ENCODE measurements at places on chromosomes 1 and 21.

DNA sequence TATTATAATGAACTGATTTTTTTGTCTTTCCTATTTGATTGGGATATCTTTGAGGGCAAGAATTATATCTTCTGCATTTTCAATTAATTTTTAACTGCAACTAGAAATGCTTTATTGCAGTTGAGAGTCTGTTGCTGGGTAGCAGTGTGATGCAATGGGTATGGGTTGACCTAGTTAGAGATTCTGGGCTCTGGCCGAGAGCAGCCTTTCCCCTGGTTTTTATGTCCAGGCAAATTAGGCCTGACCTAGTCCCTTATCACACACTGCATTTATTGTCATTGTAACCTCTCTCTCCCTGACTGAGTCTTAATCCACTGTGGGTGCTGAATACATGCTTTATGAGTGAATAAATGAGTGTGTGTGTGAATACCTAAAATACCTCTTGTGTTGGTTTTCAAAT lies 206.4 kb upstream of the PTGFR start:
- H3K27ac ChIP-seq = no peak overlapping the region
- no peaks in the 10 kb centered on the region for H3K27me3 ChIP-seq
- H3K4me3 ChIP-seq = no peak overlapping the region
- H3K36me3 ChIP-seq = no peaks in the 10 kb centered on the region
- DNase-seq = no peak

- H3K4me1 ChIP-seq = peaks cover 13% of the 10 kb centered on the region
- H3K4me3 ChIP-seq = peak overlapping the region; percentile 98
- no peaks in the 10 kb centered on the region for H3K27me3 ChIP-seq
- DNase-seq = no peak
- H3K36me3 ChIP-seq = no peaks in the 10 kb centered on the region
- H3K27ac ChIP-seq = peak overlapping the region; percentile 94
Measured at GRCh38 chr1:18955131-18955440, 1.4 kb downstream of the IFFO2 start.

GRCh38 chr1:42320708-42321107 lies 14.3 kb downstream of the FOXJ3 start:
- peaks cover 33% of the 10 kb centered on the region for H3K4me1 ChIP-seq
- no peak overlapping the region for H3K4me3 ChIP-seq
- no peak for DNase-seq
- no peaks in the 10 kb centered on the region for H3K27me3 ChIP-seq
- no peaks in the 10 kb centered on the region for H3K36me3 ChIP-seq

GRCh38 chr1:27447399-27447798 lies 42.6 kb downstream of the WASF2 start:
- no peak for DNase-seq
- no peaks in the 10 kb centered on the region for H3K36me3 ChIP-seq
- peaks cover 11% of the 10 kb centered on the region for H3K4me1 ChIP-seq
- no peak overlapping the region for H3K4me3 ChIP-seq
- H3K27ac ChIP-seq = no peak overlapping the region

- no peak overlapping the region for H3K27ac ChIP-seq
- DNase-seq = no peak
- H3K4me3 ChIP-seq = no peak overlapping the region
- no peaks in the 10 kb centered on the region for H3K4me1 ChIP-seq
- no peaks in the 10 kb centered on the region for H3K27me3 ChIP-seq
Measured at GRCh38 chr1:193421487-193421886, 235.1 kb upstream of the B3GALT2 start.

DNA sequence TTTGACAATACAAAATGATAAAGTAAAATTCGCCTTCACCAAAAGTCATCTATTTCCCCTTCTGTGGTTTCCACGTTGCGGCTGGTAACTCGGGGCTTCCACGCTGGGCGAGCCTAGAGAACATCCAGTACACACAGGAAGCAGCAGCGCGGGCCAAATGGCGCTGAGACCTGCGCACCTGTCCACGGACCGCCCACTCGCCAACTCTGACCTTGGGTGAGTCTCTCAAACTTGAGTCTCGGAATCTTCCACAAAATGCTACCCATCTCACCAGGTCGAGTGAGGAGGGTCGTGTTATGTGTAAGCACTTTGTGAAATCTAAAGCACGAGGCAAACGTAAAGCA lies 820 bp upstream of the TTF2 start:
- peak overlapping the region; percentile 79 for H3K4me3 ChIP-seq
- no peaks in the 10 kb centered on the region for H3K27me3 ChIP-seq
- H3K27ac ChIP-seq = no peak overlapping the region
- DNase-seq = peak; percentile 71

- peaks cover 12% of the 10 kb centered on the region for H3K4me1 ChIP-seq
- peak overlapping the region; percentile 97 for H3K27ac ChIP-seq
- no peaks in the 10 kb centered on the region for H3K27me3 ChIP-seq
- DNase-seq = peak; percentile 82
Measured at GRCh38 chr1:30887485-30888315, 20.9 kb downstream of the SDC3 start.

DNA sequence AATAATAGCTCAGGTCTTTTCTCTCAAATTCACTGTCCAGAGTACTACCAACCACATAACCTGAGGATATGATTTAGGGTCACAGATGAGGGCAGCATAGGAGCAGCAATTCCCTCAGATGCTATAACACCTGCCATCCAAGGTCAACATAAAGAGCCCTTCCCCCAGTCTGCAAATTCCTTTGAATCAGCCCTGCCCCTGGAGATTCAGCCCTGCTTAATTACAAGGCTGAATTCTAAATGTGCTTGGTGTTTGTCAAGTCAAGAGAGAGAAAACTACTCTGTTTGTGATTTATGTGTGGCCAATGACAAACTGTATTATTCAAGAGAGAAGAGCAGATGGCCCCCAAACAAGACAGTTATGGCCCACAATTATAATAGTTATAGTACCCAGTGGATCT lies 195.7 kb upstream of the ADGRL2 start:
- H3K36me3 ChIP-seq = no peaks in the 10 kb centered on the region
- no peaks in the 10 kb centered on the region for H3K4me1 ChIP-seq
- no peak overlapping the region for H3K4me3 ChIP-seq
- no peaks in the 10 kb centered on the region for H3K27me3 ChIP-seq
- no peak for DNase-seq
- H3K27ac ChIP-seq = no peak overlapping the region

DNA sequence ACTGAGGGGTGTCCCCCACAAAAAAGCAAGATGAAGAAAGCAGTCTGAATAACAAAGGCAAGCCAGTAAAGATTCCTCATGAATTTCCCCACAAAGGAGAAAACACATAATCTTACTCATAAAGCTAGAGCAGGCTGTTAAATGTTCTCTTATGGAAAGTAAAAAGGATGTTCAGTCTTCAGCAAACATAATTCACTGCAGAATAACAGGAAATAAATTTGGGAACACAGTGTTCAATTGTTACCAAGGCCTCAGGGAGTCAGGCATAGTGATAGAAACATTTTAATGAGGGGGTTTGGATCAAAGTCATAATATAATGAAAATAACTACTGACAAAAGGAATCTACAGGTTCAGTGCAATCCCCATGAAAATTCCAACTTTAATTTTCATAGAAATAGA lies 297.6 kb downstream of the DPYD start:
- no peaks in the 10 kb centered on the region for H3K36me3 ChIP-seq
- no peak overlapping the region for H3K4me3 ChIP-seq
- no peak overlapping the region for H3K27ac ChIP-seq
- no peaks in the 10 kb centered on the region for H3K27me3 ChIP-seq

DNA sequence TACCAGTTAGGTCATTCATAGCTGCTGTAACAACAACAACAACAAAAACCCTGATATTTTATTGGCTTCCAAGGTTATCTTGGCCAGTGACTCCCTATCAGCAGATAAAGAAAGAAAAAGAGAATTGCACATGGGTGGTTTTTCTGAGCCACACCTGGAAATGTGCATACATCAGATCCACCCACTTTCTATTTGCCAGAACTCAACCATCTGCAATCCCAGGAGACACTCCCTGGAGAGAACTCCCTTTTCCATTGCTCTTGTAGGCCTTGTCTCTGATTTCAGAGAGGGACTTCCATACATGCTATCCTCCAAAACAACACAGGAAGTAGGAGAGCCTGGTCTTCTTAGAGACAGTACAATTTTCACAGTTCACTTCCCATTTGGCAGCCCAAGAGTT lies 74.9 kb upstream of the ZC3H11B start:
- H3K36me3 ChIP-seq = no peaks in the 10 kb centered on the region
- no peak overlapping the region for H3K4me3 ChIP-seq
- H3K27me3 ChIP-seq = no peaks in the 10 kb centered on the region
- no peak for DNase-seq
- no peaks in the 10 kb centered on the region for H3K4me1 ChIP-seq
- no peak overlapping the region for H3K27ac ChIP-seq

DNA sequence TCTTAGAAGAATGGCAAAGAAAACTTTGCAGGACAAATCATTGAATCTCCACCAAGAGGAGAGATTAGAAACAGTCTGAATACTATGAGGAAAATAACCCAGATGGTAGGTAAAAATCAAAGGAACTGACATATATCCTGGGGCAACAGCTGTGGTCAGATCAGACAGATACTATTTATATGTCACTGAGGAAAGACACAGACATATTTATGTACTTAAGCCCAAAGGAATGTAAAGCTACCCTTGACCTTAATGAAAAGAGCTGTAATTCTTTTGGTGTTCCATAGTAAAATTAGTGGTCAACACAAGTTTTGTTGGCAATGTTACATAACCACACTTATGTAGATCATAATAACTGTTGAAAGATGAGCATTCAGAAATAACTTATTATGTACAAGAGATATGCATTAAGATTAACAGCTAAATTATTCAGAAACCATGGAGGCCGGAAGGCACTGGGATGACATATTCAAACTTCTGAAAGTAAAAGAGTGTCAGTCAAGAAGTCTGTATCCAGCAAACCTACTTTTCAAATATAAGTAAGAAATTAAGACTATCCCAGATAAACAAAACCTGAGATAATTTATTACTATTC lies 166.1 kb upstream of the SAMSN1 start:
- H3K4me1 ChIP-seq = no peaks in the 10 kb centered on the region
- no peak for DNase-seq
- H3K36me3 ChIP-seq = no peaks in the 10 kb centered on the region

DNA sequence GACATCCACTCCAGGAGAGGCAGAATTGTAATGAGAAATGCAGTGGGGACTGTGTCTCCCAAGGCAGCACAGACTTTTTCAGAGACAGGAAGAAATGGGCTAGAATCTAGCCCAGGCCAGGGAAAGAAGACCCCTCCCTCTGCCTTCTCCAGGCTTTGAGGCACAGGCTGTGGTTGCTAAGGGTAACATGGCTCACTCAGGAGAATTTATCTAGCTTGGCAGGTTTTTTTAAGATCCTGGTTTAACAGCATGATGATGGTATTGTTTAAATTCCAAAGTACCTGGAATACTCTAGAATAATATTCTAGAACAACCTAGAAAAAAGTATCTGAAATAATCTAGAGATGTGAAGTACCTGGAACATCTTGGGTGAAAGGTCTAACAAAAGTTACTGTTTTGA lies 125.6 kb downstream of the URB2 start:
- no peaks in the 10 kb centered on the region for H3K27me3 ChIP-seq
- H3K4me3 ChIP-seq = no peak overlapping the region
- H3K4me1 ChIP-seq = no peaks in the 10 kb centered on the region

DNA sequence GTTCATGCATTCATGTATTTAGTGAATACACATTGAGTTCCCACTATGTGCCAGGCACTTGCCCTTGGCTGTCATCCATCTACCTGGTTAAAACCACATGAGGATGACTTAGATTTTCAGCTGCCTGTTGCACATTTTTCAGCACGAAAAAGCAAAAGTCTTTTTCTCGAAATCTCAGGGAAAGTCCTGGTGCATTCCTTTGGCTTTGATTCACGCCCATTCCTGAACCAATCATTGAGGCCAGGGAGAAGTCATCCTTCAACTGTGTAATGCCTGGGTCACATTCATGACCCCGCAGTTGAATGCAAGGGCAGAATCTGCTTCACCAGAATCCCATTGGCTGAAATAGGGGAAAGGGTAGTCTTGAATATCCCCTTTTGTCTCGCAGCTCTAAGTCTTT lies 84.4 kb downstream of the RNF220 start:
- H3K4me1 ChIP-seq = peaks cover 22% of the 10 kb centered on the region
- H3K27me3 ChIP-seq = no peaks in the 10 kb centered on the region
- DNase-seq = no peak
- no peak overlapping the region for H3K27ac ChIP-seq

GRCh38 chr1:100277866-100278265 lies 11.8 kb downstream of the RTCA start:
- H3K27ac ChIP-seq = no peak overlapping the region
- no peak overlapping the region for H3K4me3 ChIP-seq
- H3K4me1 ChIP-seq = no peaks in the 10 kb centered on the region
- H3K27me3 ChIP-seq = no peaks in the 10 kb centered on the region

GRCh38 chr1:38009841-38010180 lies 2.7 kb upstream of the UTP11 start:
- no peak overlapping the region for H3K4me3 ChIP-seq
- H3K4me1 ChIP-seq = peaks cover 19% of the 10 kb centered on the region
- H3K36me3 ChIP-seq = no peaks in the 10 kb centered on the region
- peak overlapping the region; percentile 73 for H3K27ac ChIP-seq

- H3K27me3 ChIP-seq = no peaks in the 10 kb centered on the region
- H3K36me3 ChIP-seq = no peaks in the 10 kb centered on the region
- H3K4me1 ChIP-seq = no peaks in the 10 kb centered on the region
- no peak overlapping the region for H3K4me3 ChIP-seq
- DNase-seq = no peak
Measured at GRCh38 chr1:4124631-4125145, 224.6 kb upstream of the C1orf174 start.

DNA sequence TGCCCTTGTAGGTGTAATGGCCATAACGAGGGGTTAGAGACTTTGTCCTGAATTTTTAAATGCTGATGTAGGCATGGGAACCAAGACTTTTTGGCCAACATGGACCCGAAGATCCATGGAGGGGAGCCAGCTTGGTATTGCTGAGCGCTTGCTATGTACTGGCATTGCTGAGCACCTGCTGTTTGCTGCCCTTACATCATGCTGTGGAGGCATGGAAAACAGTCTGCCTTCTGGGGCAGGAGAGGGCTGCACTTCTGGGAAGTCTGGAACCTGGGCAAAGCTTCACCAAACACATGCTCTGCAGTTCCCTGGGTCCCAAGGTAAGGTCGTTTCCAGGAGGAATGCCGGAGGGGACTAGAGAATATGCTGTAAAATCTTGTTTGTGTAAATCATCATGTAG lies 86.3 kb upstream of the CNIH3 start:
- H3K27me3 ChIP-seq = no peaks in the 10 kb centered on the region
- no peak overlapping the region for H3K27ac ChIP-seq
- H3K4me3 ChIP-seq = no peak overlapping the region

DNA sequence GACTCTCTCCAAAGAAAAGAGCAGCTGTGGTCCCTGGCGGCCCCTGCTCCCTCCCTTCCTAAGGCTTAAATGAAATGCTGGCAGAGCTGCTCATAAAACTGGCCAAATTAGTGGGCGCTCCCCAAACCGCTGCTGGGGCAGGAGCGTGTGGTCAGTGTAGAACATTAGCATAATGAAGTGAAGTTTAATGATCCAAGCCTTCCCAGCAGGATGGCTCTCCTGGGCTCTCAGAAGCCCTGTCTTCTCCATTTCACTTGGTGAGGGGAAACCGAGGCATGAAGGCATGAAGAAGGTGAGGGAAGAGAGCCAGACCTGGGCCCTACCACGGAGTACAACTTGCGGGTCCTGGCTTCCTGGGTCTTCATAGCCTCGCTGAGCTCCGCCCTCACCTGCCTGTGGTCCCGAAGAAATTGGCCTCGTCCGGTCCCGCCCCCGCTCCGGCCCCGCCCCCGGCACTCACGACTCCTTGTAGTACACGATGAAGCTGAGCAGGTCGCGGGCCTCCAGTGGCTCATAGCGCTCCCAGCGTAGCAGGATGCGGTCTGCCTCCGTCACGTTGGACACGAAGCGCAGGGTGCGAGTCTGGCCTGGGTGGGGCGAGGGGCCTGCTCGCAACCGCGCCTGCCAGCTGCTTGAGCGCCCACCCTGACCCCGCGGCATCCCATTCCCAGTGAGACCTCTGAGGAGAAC lies 10.3 kb downstream of the INSRR start:
- H3K4me1 ChIP-seq = no peaks in the 10 kb centered on the region
- DNase-seq = no peak
- H3K4me3 ChIP-seq = no peak overlapping the region
- H3K27ac ChIP-seq = no peak overlapping the region
